Uterus (tissue), 4 donors: ENCODE measurements at places on chromosomes 16 and 17. TPM values are rescaled to one million over a fixed set of nuclear protein-coding genes. Genes with fewer than 3 reads are reported as not detected.
A peak's percentile ranks its signal among the peaks of the same experiment; 100 is the strongest.

DNA sequence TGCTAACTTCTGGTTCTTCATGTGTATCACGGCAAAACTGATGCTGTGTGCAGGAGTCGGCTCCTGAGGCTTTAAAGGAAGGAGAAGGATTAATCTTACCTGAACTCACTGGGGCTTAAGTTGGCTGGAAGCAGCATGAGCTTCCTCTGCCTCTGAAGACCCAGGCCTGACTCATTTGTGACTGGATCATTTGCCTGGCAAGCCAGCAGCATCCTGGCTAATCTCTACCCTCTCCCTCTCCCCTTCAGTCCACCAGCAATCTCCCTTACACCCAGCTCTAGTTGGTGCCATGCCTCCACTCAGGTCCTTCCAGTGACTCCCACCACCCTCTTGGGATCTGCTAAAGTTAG is 150.3 kb downstream of the IRX3 start:
- no peak for DNase-seq

DNA sequence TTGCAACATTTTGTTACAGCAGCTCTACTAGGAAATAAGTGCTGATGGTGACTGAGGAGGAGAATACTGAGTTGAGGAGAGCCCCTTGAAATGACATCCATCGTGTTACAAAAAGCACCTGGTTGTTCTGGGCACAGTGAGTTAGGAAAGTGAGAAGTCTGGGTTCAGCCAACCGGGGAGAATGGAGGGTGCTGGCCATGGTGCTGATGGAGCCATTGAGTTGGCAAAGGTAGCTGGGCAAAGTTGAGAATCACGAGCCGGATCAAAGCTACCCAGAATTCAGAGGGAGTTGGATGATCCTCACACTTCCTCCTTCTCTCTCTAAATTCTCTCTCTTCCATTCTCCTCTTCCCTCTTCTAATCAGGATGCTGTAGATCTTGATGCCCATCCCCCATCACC is 35.0 kb upstream of the ASIC2 start:
- no peak for DNase-seq

DNA sequence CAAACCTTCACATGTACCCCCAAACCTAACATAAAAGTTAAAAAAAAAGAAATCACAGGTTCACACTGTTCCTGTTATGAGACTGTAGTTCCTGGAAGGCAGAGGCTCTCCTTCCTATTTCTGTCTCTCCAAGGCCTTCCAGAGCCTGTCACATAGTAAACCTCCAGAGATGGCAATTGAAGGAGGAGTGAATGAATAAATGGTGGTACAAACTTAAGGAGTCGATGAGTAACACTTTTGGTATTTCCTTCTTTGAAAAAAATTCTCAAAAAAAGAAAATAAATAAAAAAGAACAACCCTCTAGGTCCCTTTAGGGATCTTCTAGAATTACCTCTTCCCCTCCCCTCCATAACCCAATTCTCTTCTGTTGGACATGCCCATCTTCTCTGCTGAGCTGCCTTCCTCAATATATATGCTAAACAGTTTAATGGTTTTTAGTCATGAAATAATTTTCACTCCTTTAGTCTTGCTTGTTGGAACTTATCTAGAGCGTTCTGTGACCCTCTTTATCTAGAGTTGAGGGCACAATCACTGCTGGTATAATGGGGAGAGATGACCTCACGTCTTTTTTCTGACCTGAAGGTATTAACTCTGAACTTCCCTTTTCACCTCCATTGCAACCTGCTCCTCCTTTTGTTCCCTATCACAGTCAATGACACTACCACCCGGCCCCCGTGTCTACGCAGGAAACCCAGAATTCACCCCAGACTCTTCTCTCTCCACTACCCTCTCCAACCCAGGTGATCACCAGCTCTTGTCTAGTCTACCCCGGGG is 1.7 kb upstream of the TAF15 start:
- no peak for DNase-seq

C17orf50 gene
- not detected for total RNA-seq

GRCh38 chr17:77444984-77445759 is 304.4 kb downstream of the SEC14L1 start:
- DNase-seq = peak; percentile 70

CFDP1 gene
- 90.8 TPM for total RNA-seq

TEX2 gene
- 23.8 TPM for total RNA-seq

CES1 gene
- 26.9 TPM for total RNA-seq

- DNase-seq = peak; percentile 63
Measured at GRCh38 chr17:17849845-17850373, 13.1 kb upstream of the SREBF1 start.

TNFRSF13B gene
- total RNA-seq = not detected

PMFBP1 gene
- not detected for total RNA-seq

GRCh38 chr17:17609121-17609520 is 17.6 kb upstream of the PEMT start:
- DNase-seq = no peak

DNA sequence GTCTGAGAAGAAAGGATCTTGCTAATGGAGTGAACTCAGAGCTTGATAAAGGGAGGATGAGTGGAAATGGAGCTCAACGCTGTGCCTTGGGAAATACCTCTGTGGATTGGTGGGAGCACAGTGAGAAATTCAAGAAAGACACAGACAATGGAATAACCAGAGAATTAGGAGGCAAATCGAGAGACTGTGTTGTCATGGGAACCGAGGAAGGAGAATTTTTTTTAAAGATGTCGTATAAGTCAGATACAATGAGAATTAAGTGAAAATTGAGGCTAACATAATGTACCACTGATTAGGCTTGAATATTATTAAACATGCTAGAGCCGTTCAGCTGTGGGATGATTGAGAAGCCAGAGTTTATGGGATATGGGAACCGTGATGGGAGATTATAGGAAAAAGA is 134.2 kb downstream of the PRKCA start:
- no peak for DNase-seq

DNA sequence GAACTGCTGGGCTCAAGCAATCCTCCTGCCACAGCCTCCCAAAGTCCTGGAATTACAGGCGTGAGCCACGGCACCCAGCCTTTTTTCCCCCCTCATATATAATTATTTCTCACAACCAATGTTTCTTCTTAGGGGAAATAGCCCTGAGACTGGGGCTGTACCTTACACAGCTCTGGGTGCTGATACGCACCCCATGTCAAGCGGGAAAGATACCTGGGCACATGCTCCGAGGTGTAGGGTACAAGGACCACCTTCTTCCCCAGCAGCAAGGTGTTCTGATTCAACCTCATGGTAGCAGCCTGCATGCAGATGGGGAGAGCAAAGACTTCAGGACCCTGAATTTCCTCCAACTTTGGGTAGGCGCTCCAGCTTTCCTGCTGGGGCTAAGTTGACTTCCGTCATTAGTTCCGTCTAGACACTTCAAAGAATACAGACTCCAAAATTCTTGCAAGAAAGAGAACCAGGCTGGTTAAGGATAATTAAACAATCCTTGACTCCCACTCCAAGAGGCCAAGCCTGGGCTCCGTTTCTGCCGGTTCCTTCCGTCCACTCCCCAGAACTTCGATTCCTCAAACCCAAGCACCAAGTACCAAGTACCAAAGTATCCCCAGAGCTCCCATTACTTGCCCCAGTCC is 619 bp downstream of the NAT9 start:
- no peak for DNase-seq

PRDM7 gene
- 0.35 TPM for total RNA-seq

SMCR8 gene
- 3.6 TPM for total RNA-seq

CSH1 gene
- total RNA-seq = not detected

- no peak for DNase-seq
Measured at GRCh38 chr17:64056269-64057005, 36.0 kb upstream of the ICAM2 start.
